SK-MEL-5 (cell line): ENCODE measurements at places on chromosomes 2 and 18. TPM values are rescaled to one million over a fixed set of nuclear protein-coding genes. Genes with fewer than 3 reads are reported as not detected.

DNA sequence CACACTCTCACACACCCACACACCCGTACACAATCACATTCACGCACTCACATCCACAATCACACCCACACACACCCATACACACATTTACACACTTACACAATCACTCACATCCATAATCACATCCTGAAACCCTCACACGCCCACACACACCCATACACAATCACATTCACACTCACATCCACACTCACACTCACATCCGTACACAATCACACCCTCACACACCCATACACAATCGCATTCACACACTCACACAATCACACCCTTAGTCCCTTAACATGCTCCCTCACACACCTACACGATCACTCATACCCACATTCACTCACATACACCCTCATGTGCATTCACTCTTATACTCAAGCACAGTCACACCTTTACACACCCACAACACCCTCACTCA is 105.8 kb downstream of the ITGB1BP1 start:
- DNase-seq: no peak

GRCh38 chr2:207528980-207529329 is 807 bp upstream of the CREB1 start:
- DNase-seq: peak; percentile 29

DNA sequence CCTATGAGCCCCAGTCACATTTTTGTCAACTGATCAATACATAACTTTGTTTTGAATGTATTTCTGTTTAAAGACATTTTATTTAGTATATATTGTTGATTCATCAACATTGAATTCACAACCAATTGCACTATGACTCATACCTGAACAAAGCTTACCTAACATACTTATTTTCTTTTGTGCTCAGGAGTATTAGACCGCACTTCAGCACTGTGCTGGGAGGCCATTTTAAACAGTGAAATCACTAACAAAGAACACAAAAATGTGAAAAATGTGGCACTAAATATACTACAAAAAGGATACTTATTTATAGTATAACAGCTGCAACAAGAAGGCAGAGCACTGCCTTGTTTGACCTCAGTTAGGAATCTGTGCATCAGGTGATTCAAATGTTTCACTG is 12.4 kb upstream of the IFIH1 start:
- no peak for DNase-seq

GRCh38 chr2:207408086-207408794 is 121.5 kb upstream of the CREB1 start:
- DNase-seq: no peak

GRCh38 chr18:9885170-9886004 is at the start of gene TXNDC2:
Gene TXNDC2 (plus strand): TSS chr18:9885973. CDS start chr18:9886681, 708 bp downstream.
- no peak for DNase-seq

DNA sequence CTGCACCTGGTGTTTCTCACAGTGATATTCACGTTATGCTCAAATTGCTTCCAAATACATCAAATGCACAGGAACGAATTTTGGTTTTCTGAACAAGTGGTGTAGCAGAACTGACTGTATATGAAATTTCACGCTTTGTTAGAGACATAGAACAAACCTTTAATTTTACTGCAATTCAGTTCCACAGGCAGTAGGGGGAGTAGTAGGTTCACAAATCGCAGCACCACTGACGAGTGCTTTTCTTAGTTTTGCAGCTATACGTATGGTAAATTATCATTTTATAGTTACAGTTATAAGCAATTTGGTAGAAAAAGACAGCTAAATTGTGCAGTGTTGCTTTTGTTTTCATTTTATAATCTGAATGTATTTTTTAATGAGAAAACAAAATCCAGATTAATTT is 113.3 kb downstream of the KIAA1328 start:
- DNase-seq: peak; percentile 58

GRCh38 chr18:50832754-50833153 is 12.9 kb upstream of the MRO start:
- no peak for DNase-seq

GRCh38 chr2:149787206-149787605 is 199.6 kb upstream of the MMADHC start:
- no peak for DNase-seq

DNA sequence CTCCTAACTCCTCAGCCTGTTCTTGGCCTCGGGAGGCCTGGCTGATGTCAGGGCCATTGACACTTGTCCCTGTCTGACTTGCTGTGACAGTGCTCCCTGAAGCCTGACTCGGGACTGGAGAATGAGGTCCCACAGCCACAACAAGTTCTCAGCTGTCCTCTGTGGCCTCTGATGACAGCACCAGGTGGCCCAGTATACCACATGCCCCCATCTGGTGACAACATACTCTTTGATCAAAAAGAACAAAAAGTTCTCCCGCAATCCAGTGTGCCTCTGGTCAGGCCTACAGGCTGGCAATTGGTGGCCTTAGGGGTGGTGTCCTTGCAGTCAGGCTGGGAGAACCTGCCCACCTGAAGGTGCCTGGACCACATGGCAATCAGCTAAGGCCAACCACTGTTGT is 102.6 kb downstream of the SEPTIN10 start:
- DNase-seq: no peak

- DNase-seq: peak; percentile 38
These were observed 132.3 kb downstream of the TTC32 start for GRCh38 chr2:19769513-19769912.

- no peak for DNase-seq
These were observed 113.5 kb downstream of the CCDC178 start for GRCh38 chr18:33326975-33327374.

DNA sequence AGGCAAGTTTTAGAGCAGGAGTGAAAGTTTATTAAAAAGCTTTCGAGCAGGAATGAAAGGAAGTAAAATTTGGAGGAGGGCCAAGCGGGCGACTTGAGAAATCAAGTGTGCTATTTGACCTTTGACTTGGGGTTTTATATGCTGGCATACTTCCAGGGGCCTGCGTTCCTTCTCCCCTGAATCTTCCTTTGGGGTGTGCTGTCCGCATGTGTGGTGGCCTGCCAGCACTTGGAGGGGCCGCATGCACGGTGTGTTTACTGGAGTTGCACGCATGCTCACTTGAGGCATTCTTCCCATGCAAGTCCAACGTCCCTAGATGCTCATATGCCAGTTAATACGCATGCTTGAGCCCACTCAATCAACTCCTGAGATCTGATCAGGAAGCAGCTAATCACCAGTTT is 78.3 kb upstream of the MAP4K4 start:
- DNase-seq: no peak

DNA sequence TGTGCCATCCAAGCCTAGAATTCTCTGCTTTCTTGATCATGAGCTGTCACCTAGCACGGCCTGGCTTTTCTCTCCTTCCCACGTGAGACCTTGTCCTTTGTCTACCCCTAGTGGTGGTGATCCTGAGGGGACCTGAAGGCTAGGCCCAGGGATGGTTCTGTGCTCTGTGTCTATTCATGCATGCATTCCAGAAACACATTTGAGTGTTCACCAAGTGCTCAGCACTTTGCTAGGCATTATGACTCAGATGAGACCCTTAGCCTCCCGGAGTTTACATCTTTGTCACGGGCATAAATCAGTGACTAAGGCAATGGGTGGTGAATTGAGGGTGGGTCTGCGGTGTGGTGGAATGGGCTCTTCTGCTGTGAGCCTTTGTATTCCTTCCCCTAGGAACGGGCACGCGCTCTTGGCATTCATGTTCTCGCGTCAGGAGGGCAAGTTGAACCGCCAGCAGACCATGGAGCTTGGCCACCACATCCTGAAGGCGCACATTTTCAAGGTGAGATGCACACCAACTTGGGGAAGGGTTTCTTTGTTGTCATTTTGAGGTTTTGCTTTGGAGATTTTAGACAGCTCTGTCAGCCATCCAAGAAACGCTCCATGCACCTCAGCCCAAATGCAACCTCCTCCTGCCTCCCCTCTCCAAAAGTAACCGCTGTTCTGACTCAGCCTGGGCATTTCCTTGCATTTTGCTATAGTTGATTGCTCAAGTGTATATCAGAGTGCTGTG is 100.9 kb downstream of the WDSUB1 start:
- DNase-seq: peak; percentile 40

DNA sequence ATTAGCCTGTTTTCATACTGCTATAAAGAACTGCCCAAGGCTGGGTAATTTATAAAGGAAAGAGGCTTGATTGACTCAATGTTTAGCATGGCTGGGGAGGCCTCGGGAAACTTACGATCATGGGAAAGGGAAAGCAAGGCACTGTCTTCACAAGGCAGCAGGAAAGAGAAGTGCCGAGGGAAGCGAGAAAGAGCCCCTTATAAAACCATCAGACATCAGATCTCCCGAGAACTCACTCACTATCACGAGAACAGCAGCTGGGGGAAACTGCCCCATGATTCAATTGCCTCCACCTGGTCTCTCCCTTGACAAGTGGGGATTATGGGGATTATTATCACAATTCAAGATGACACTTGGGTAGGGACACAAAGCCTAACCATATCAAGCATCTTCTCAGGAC is 23.3 kb downstream of the RHOB start:
- peak; percentile 16 for DNase-seq

Gene CTNNA2
- 7.2 and 10.2 TPM in 2 replicates for total RNA-seq

Gene SP140
- not detected in 2 replicates for total RNA-seq

Gene LONRF2
- total RNA-seq: 12.1 and 12.3 TPM in 2 replicates

Gene RAB3GAP1
- 32.7 and 36.2 TPM in 2 replicates for total RNA-seq

Gene FSIP2
- total RNA-seq: not detected in 2 replicates

Gene TSPYL6
- total RNA-seq: not detected in 2 replicates

Gene AQP4
- not detected in 2 replicates for total RNA-seq

Gene MDH1B
- total RNA-seq: 1.8 and 2.2 TPM in 2 replicates

Gene PJVK
- total RNA-seq: 0.34 and 0.56 TPM in 2 replicates

Gene MALT1
- total RNA-seq: 15.2 and 16.7 TPM in 2 replicates

Gene RTP5
- not detected in 2 replicates for total RNA-seq

Gene SERPINB10
- 1.2 TPM in 1 of 2 replicates, not detected in the other for total RNA-seq

Gene TIMM21
- 53.0 and 53.2 TPM in 2 replicates for total RNA-seq

Gene ZDBF2
- 13.1 and 14.0 TPM in 2 replicates for total RNA-seq
